ENCODE measurements at places on chromosomes 5 and 9. TPM values are rescaled to one million over a fixed set of nuclear protein-coding genes. Genes with fewer than 3 reads are reported as not detected.

DNA sequence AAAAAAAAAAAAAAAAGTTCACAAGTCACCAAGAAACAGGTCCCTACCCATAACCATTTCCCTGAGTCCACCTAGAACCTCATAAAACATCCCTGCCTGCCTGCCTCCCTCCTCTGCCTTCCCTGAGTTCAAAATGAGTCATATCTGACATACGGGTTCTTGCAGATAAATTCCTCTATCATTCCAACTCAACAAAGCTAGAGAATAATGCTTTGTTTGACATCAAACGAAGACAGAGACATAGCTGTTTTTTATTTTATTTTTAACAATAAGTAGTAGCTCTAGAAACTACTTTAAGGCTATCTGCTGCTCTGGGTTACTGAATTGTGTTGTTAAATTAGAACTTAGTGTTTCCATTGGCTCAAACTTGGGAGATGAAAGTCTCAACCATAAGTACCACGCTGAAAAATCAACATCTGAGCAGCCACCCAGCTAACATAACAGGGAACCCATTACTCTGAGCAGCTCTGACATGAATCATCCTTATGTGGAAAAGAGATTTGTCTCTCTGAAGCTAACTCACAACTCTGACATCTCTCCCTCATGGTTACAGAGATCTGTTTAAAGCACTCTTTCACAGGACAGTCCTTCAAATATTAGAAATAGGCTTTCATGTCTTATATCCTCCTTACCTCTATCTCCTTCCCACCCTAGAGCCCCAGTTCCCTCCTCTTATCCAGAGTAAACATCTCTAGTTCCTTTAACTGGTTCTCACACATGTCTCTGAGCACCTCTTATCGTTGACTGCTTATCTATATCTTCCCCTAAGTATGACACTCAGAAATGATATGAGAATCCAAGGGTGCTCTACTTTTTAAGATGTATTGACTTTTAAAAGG lies 12.1 kb downstream of the TMEM245 start:
- DNase-seq = no peak

DNA sequence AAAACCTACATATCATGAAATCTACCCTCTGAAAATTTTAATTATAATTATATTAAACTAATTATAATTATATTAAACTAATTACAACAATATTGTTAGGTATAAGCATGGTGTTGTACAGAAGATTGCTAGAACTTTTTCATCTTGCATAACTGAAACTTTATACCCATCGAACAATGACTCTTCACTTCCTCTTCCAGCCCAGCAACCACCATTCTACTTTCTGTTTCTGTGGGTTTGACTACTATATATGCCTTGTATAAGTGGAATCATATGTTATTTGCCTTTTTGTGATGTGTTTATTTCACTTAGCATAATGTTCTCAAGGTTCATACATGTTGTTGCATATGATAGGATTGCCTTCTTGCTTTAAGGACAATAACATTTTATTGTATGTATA lies 274.2 kb upstream of the CCNH start:
- no peak for DNase-seq

DNA sequence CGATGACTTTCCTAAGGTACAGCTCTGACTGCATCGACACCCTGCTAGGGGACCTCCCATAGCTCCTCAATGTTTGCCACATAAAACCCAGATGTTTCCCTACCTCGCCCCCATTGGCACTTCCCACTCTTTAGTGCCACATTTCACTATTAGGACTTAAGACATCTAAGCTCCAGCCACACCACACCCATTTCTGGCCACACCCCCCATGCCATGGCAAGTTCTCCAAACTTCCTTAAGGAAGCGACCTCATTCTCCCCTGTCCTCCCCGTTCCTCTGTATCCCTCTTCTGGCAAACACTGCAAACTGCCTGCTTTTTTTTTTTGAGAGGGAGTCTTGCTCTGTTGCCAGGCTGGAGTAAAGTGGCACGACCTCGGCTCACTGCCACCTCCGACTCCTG lies 62.9 kb downstream of the USP20 start:
- no peak for DNase-seq

DNA sequence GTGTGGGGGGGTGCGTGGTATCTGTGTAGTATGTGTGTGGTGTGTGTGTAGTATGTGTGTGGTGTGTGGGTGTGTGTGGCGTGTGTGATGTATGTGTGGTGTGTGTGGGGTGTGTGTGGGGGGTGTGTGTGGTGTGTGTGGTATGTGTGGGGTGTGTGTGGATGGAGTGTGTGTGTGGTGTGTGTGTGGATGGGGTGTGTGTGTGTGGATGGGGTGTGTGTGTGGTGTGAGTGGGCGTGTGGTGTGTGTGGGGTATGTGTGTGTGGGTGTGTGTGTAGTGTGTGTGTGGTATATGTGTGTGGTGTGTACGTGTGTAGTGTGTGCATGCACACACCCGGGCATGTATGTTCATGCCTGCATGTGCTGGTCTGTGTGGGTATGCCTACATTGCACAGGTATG lies 420.9 kb upstream of the DAP start:
- no peak for DNase-seq

DNA sequence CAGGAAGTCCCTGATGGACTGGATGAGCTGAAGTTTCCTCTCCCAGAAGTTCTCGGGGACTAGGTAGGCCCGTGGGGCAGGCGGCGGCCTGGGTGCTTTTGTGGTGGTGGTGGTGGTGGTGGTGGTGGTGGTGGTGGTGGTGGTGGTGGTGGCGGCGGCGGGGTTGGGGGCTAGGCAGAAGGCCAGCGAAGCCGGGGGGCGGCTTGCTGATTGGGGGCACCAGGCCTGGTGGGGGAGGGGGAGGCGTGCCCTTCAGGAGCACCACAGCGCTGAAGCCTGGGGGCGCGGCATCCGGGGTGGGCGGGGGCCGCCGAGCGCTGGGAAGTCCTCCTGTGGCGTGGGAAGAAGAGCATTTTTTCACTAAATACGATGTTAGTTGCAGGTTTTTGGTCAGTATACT lies 26.9 kb downstream of the SPATA31C1 start:
- DNase-seq = no peak

- no peak for DNase-seq
Observed at GRCh38 chr5:107337281-107337680, 333.5 kb downstream of the EFNA5 start.

- no peak for DNase-seq
Observed at GRCh38 chr5:126515337-126515736, 79.7 kb downstream of the ALDH7A1 start.

DNA sequence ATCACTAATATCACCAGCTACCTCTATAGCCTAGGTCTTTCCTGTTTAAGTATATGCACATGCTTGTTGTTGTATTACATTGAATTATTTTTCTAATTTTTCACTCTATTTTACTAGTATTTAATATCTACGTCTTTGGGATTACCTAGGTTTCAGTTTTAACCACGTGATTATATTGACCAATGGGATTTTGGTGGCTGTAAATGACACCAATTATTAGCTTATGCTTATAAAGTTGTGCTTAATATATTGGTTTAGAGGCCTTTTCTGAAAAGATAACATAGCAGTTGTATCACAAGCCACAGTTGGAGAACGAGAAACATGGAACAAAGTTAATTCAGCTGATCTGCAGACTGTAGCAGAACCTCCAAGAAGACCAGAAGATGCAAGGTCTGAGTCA lies 104.8 kb upstream of the PRDM9 start:
- no peak for DNase-seq

GRCh38 chr5:172792701-172793570 lies 21.9 kb upstream of the DUSP1 start:
- DNase-seq = no peak

DNA sequence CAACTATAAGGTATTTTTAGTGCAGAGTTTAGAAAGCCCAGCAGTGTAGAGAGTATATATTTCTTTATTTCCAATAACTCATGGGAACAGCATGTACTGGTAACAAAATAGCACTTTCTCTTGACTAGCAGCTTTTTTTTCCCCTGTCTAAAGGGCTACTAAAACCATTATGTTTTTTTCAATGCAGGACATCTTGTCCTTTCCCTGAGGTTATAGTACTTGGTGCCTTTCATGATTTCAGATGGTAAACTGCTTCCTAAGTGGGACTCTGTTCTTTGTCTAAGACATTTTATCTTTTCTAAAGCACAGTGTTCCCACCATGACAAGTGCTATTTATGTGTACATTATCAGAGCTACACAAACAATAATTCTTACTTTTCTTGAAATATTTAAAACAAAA lies 122.3 kb downstream of the SLC24A2 start:
- DNase-seq = no peak

DNA sequence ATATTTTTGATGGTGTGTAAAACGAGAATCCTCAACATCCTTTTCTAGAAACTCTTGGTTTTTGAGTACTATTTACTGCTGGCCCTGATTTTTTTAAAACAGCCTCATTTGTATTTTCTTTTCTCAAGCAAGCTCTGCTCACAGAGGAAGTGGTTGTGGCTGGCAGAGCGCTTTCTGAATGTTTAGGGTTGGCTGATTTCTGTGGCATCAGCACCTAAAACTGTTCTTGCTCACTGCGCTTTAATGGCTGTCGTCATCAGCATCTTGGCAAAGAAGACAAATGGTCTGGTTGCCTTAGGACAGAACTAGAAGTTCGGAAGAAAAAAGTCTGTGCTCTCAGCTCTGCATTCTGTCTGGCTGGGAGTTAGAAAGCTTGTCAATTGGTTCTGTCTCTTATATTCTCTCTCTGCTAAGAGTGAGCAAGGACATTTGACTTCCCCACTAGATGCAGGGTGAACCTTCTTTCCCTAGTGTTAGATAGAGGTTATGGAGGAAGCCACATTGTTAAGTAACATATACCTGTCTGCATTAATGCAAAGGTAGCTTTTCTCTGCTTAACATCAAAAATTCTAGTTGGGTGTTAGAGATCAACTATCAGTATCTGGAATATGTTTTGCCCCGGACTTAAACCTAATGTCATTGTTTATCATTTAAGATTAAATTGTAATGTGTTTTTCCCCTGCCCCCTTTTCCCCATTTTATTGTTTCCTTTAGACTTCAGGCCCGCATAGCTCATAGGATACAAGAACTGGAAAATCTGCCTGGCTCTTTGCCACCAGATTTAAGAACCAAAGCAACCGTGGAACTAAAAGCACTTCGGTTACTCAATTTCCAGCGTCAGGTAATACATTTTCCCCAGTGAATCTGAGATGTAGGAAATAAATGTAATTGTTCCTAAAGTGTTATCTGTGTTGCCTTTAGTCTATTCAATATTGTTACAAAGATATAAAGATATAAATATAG lies 39.0 kb downstream of the SMARCA2 start:
- peak; percentile 88 for DNase-seq

- DNase-seq = no peak
Observed at GRCh38 chr9:3246241-3246640, 279.6 kb downstream of the RFX3 start.

DNA sequence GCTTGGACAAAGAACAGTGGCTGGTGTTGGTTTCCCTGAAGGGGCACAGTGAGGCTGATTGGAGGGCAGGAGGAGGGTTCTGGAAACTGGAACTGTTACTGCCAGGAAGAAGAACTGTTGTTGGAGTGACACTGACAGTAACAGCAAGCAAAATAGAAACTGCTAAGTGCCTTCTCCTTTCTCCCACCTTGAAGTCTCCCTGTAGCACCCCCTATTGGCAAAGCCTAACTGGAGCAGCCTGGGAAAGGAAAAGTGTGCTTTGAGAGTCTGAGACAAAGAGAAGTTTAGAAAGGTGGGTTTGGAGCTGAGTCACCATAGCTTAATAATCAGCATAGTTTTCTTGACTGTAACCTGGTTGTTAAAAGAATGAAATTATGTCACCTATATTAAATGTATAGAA lies 2.5 kb upstream of the TMEM174 start:
- DNase-seq = no peak

- no peak for DNase-seq
Observed at GRCh38 chr5:5930561-5930960, 447.8 kb downstream of the MED10 start.

- DNase-seq = no peak
Observed at GRCh38 chr9:112555844-112556482, 69.3 kb downstream of the KIAA1958 start.

GRCh38 chr9:33116860-33117259 lies 40.4 kb upstream of the SMU1 start:
- DNase-seq = peak; percentile 53

DNA sequence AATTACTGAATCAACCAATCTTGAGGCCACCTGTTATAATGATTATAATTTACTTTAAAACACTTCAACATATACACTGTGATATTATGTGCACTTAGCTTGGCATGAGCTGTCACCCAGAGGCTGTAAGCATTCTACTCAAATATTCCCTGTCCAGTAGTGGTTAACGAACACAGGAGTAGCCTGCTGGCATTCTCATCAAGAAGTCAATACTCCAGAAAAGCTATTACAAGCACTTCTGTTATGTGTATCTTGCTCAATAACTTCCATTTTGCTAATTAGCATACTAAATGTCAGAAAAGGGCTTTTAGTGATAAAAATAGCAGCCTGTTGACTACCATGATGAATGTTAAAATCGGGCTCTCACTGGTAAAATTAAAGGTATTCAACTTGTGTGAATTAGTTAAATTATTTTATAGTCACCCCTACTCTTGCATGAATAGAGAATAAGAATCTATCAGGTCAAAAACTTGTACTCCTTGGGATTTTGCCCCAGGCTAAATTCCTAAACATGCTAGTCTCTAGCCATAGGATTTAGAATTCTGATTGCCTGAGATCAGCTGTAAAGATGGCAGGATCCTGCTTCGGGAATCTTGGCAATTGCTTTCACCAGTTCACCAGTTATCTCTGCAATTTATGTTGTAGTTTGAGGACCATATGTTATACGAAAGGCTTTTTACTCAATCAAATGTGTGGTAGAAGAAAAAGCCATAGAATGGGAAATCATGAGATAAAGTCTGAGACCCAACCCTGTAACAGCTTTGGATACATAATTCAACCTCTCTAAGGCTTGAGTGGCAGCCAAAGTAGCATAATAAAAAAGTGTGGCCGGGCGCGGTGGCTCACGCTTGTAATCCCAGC lies 43.4 kb upstream of the PAM start:
- no peak for DNase-seq

TMEM38B gene
- total RNA-seq = 35.2 TPM

ANKRD31 gene
- 0.10 TPM for total RNA-seq

ADAMTSL1 gene
- not detected for total RNA-seq

GPRIN1 gene
- total RNA-seq = 2.1 TPM

ENTREP1 gene
- total RNA-seq = not detected

VDAC1 gene
- total RNA-seq = 60.7 TPM

NR5A1 gene
- total RNA-seq = not detected

LCN10 gene
- total RNA-seq = 70.7 TPM

PCDHB14 gene
- 0.10 TPM for total RNA-seq

SPATA6L gene
- total RNA-seq = 1.2 TPM

NUTM2G gene
- not detected for total RNA-seq

IL13 gene
- not detected for total RNA-seq

PALM2AKAP2 gene
- total RNA-seq = not detected

MAMDC2 gene
- not detected for total RNA-seq

ENTPD8 gene
- not detected for total RNA-seq

All from B cell (primary cell).